NT2/D1 (cell line): ENCODE measurements at places on chromosomes 3 and 15.

DNA sequence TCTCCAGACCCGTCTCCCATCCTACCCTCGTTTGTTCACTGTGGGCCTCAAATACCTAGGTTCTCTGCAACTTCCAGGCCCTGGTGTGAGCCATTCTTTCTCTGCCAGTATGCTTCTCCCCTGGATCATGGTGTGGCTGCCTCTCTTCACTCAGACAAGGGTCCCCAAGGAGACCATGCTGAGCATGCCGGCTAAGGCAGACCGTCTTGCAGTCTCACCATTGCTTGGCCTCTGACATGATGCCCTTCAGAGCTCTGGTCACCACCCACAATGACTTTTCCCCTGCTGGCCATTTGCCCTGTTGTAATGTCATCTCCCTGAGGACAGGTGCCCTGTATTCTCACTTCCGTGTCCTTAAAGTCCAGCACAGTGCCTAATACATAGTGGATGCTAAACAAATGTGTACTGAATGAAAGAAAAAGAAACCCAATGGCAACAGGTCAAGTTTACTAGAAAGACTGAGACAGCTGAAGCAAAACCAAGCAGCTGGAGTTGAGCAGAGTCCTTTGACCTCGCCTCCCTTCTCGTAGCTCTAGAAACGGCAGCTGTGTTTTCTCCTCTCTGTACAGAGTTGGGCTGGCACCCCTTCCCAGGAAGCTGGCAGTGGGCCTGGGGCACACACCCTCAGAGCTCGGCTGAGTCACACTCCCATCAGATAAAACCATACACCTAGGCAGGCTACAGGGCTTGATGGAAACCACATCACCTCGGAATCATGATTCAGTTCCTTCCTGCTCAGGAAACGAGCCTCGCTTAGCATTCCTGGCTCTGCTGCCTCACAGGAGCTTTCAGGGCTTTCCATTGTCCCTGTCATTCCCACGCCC is 8.6 kb downstream of the TLR9 start:
- no peak for DNase-seq

GRCh38 chr3:20079621-20080020 is 39.4 kb downstream of the KAT2B start:
- DNase-seq, result no peak

DNA sequence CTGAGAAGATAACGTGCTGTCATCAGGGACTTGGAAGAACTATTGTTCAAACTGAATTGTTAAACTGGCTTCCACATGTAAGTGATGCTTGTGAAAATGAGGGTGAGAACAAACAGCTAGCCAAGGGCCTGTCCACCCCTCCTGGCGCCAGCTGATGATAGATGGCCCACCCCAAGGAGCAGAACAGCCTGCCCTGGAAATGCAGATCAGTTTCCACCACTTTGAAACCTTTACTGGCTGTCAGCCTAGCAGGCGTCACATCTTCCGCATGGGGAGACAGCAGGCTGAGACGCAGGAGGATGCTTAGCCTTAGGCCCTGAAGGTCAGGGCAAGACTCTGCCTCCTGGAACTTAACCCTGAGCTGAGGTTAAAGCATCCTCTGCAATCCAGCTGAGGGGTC is 6.4 kb upstream of the SLC51B start:
- no peak for DNase-seq

- no peak for DNase-seq
These were observed 18.6 kb upstream of the TRPC1 start for GRCh38 chr3:142705198-142705597.

- no peak for DNase-seq
These were observed 126.6 kb upstream of the MME start for GRCh38 chr3:154953538-154953937.

DNA sequence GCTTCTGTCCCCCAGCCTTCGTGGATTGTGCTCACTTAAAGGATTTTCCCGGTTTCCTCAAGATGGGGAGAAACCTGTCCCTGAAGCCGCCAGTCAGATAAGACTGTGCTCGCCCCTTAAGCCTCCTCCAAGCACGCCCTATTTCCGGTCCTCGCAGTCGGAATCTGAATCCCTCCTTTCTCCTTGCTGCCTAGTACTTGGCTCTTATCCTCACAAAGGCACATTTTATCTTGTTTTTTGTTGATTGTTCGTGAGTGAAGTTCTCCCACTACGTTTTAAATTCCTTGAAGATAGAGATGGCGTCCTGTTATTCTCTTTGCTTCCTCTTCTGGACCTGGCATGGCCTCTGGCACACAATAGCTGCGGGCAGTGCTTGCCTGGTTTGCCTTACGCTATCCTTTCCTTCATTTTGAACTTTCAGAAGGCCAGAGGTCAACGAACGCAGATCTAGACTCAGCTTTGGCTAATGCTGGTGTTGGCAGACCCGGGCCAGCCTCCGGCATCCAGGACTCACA is 1.7 kb downstream of the CLDN11 start:
- no peak for DNase-seq

- no peak for DNase-seq
These were observed 621.4 kb downstream of the OTOL1 start for GRCh38 chr3:162117961-162118360.

GRCh38 chr3:141070727-141071357 is 19.7 kb downstream of the SPSB4 start:
- peak; percentile 88 for DNase-seq

- DNase-seq, result no peak
These were observed 43.2 kb upstream of the ADCY5 start for GRCh38 chr3:123491966-123492587.

GRCh38 chr3:138933981-138934691 is 12.8 kb downstream of the FOXL2 start:
- DNase-seq, result no peak

- DNase-seq, result no peak
These were observed 8.8 kb downstream of the NUSAP1 start for GRCh38 chr15:41341519-41341918.

- no peak for DNase-seq
These were observed 3.0 kb upstream of the ZNF280D start for GRCh38 chr15:56736308-56736707.

DNA sequence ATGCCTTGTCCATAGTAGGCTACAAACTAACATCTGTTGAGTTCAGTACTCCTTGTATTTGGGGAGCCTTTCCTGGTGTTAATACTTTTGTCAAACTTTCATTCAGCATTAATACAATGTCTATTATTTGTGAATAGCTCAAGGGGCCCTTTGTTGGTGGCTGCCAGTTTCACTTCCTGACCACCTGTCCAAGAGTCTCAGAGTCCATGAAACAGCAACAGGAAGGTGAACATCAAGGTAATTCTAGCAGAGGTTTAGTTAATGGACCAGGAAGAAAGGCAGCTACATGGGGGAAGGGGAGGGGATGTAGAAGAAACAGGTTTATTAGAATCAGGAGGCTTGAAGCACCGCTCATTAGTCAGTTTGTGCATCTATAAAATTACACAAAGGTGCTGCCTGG is 386.9 kb downstream of the PDCD6IP start:
- no peak for DNase-seq

DNA sequence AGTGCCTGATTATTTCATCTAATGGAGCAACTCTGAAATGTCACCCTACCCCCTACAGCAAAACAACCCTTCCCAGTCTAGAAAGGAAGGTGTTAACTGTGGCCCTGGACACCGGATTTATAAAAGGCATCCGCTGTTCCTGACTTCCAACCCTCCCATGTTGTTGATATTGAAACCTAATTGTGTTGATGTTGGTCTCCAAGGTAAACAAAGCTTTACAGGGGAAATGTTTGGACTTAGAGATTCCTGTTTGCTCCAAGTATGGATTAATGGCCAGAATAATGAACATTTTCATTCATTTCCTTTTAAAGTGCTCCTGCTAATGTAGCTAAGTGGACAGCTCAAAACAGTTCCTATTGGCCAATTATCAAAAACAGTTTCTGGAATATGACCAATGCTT is 19.4 kb upstream of the LMCD1 start:
- no peak for DNase-seq

- no peak for DNase-seq
These were observed 11.5 kb upstream of the VPS8 start for GRCh38 chr3:184800349-184800930.

GRCh38 chr3:100020876-100021644 is 93.2 kb downstream of the FILIP1L start:
- no peak for DNase-seq

- DNase-seq, result no peak
These were observed 113.1 kb downstream of the NUP210 start for GRCh38 chr3:13307041-13307440.
